ENCODE measurements at places on chromosomes 5 and 9. TPM values are rescaled to one million over a fixed set of nuclear protein-coding genes. Genes with fewer than 3 reads are reported as not detected.

MAP1B gene
- 124 TPM for total RNA-seq

CARD6 gene
- total RNA-seq: 1.4 TPM

PRKAA1 gene
- total RNA-seq: 58.6 TPM

FSTL4 gene
- total RNA-seq: 11.3 TPM

FBP2 gene
- not detected for total RNA-seq

DBH gene
- 0.10 TPM for total RNA-seq

- H3K27ac ChIP-seq: no peak overlapping the region
- DNase-seq: no peak
- H3K4me1 ChIP-seq: peaks cover 19% of the 10 kb centered on the region
- peaks cover 2% of the 10 kb centered on the region for H3K36me3 ChIP-seq
Observed at GRCh38 chr9:2281803-2282185, 266.6 kb downstream of the SMARCA2 start.

- DNase-seq: no peak
- no peak overlapping the region for H3K27ac ChIP-seq
- no peak overlapping the region for H3K4me3 ChIP-seq
- no peaks in the 10 kb centered on the region for H3K4me1 ChIP-seq
Observed at GRCh38 chr5:100517301-100517974, 17.7 kb upstream of the FAM174A start.

- no peak overlapping the region for H3K27ac ChIP-seq
- H3K4me3 ChIP-seq: no peak overlapping the region
- no peaks in the 10 kb centered on the region for H3K4me1 ChIP-seq
- H3K36me3 ChIP-seq: no peaks in the 10 kb centered on the region
Observed at GRCh38 chr9:14710804-14711203, 11.7 kb downstream of the CER1 start.

DNA sequence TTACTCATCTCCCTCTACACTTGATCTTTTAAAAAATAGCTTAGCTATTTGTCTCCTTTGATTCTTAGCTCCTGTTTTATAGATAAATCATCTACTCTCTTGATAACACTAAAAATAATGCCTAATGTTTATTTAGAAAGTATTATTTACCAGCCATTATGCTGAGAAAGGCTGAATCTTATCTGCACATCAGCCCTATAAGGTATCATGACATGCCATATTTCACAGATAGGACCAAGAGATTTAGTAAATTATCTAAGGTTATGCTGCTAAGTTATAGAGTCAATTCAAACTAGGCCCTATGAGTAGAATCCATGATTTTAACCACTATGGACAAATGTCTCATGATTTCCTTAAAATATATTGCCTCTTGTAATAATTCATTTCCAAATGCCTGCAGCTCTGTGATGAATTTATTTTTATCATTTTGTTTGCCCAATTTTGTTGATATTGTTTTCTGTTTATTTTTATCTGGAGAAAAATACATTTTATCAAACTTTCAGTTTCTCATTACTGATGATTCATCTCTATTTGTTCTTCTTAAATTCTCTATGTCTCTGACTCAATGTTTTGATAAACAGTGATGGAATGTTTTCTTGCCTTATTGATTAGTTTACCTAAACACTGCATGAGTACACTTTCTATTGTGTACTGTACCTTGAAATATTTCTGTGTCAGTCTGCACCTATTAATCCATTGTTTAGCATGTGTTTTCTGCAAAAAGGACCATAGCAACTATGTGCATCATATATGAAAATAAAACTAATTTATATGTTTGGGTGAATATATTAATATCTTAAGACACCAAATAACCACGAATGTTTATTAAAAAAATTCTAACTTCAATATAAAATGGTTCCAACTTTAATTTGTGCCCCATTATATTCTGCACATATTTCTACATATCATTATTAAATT lies 300.8 kb downstream of the CDH9 start:
- H3K27me3 ChIP-seq: no peaks in the 10 kb centered on the region
- DNase-seq: no peak
- H3K36me3 ChIP-seq: no peaks in the 10 kb centered on the region
- no peaks in the 10 kb centered on the region for H3K4me1 ChIP-seq

DNA sequence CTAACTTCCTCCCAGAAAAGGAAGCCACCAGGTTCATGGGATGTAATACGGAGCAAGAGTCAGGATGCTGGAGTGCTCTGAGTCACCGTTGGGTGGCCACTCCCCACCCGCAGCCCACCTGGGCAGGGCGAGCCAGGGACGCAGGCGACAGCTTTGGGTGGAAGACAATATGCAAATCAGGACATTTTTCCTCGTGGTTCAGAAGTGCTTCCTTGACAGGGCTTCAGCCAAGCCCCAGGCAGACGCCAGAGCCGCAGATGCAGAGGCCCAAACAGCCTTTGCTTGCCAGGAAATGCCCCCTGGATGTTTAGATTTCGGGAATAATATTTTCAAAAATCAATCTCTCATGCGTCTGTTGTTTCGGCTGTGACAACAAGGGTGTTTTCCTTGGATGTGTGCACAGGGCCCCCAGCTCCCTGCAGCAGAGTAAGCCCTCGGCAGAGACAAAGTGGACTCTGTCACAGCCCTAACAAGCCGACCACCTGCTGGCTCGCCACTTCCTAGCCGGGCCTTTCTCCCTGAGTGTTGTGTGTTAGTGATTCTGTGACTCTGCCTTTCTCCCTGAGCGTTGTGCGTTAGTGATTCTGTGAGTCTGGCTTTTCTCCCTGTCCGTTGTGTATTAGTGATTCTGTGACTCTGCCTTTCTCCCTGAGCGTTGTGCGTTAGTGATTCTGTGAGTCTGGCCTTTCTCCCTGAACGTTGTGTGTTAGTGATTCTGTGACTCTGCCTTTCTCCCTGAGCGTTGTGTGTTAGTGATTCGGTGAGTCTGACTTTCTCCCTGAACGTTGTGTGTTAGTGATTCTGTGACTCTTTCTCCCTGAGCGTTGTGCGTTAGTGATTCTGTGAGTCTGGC lies 11.8 kb upstream of the SLC9A3 start:
- H3K4me3 ChIP-seq: no peak overlapping the region
- DNase-seq: no peak
- peaks cover 30% of the 10 kb centered on the region for H3K27me3 ChIP-seq
- H3K4me1 ChIP-seq: peaks cover 12% of the 10 kb centered on the region
- no peaks in the 10 kb centered on the region for H3K36me3 ChIP-seq

GRCh38 chr9:16352791-16353401 lies 517.6 kb downstream of the BNC2 start:
- H3K4me1 ChIP-seq: peaks cover 10% of the 10 kb centered on the region
- H3K27ac ChIP-seq: no peak overlapping the region
- H3K36me3 ChIP-seq: no peaks in the 10 kb centered on the region
- DNase-seq: no peak
- H3K4me3 ChIP-seq: no peak overlapping the region
